Naive B cell (primary cell): ENCODE measurements at places on chromosomes 6 and 20.

DNA sequence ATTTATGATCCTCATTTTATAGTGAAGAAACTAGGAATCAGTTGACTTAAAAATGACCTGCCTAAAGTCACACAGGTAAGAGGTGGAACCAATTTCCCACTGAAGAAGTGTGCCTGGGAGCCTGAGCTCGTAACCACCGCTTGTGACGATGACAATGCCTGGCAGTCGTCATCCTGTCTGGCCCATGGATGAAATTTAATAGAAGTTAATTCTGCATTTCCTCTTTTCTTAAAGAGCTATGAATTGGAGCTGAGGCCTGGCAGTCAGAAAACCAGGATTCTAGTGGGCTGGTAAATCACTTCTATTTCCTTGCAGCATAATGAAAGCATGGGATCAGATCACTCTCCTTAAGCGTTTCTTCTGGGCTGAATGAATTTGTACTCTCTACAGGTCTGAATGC is 200.0 kb upstream of the SGK1 start:
- DNase-seq: no peak

GRCh38 chr20:57774111-57774880 is 64.5 kb upstream of the PMEPA1 start:
- DNase-seq: no peak

- DNase-seq: no peak
Measured at GRCh38 chr20:42443200-42443599, 746.5 kb downstream of the PTPRT start.

- no peak for DNase-seq
Measured at GRCh38 chr6:166584155-166584554, 2.3 kb downstream of the RAMACL start.

GRCh38 chr20:18252597-18253451 is 35.5 kb upstream of the ZNF133 start:
- no peak for DNase-seq

GRCh38 chr6:44868910-44869309 is 459.2 kb upstream of the RUNX2 start:
- DNase-seq: no peak

GRCh38 chr20:20205862-20206236 is 153.5 kb downstream of the CFAP61 start:
- DNase-seq: no peak

DNA sequence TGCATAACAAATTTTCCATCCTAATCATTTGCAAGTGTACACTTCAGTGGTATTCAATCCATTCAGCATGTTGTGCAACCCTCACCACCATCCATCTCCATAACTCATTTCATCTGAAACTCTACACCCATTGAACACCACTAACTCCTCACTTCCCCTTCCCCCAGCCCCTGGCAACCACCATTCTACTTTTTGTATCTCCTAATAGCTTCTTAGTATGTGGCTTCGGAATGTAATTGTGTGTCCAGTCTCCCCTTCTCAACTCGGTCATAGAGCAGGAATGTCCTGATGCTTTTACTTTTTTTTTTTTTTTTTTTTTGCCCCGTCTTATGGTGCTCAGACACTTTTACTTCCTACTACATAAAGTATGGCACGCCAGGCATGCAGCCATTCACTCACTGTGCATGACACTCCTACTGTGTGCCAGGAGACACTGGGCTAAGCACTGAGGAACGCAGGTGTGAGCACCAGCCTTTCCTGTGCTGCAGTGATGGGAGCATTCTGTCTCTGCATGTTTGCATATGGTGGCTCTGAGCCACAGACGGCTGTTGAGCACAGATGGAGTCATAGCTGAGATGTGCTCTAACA is 15.3 kb downstream of the HCK start:
- no peak for DNase-seq

DNA sequence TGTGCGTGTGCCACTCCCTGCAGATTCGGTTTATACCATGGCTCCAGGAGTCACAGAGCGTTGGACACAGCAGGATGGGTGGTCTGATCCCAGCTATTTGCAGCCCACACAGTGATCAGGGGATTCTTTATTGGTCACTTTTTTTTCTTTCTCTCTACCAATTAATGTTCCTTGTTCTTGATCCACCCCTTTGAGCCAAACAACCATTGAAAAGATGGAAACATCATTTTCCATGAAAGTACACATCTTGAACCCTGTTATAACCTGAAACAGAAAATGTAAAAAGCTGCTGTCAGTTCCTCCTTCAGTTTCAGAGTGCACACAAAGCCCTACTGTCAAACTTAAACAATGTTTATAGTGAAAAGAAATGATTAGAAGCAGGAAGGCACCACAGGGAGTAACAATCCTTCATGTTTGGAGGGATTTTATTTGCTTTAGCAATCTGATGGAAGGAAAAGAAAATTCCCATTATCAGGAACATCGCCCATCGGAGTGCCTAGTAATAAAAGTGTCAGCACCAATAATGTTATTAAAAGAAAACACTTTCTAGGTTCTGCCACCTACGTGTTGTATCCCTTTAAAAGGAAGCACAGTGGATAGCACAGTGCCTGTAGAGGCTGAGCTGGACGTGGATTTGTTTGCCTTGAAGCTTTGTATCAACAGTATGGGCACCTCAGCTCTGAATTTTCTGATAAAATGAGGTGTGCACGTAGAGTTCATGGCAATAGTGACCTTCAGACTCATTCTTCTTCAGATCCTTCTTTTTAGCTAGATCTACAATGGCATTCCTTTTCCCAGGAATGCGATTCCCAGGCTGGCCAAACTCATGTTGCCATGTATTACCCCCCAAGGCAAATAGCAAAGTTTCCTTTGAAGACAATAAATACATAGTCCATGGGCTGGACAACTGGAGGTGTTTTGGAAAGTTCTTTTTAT is 16.1 kb upstream of the THBD start:
- no peak for DNase-seq

DNA sequence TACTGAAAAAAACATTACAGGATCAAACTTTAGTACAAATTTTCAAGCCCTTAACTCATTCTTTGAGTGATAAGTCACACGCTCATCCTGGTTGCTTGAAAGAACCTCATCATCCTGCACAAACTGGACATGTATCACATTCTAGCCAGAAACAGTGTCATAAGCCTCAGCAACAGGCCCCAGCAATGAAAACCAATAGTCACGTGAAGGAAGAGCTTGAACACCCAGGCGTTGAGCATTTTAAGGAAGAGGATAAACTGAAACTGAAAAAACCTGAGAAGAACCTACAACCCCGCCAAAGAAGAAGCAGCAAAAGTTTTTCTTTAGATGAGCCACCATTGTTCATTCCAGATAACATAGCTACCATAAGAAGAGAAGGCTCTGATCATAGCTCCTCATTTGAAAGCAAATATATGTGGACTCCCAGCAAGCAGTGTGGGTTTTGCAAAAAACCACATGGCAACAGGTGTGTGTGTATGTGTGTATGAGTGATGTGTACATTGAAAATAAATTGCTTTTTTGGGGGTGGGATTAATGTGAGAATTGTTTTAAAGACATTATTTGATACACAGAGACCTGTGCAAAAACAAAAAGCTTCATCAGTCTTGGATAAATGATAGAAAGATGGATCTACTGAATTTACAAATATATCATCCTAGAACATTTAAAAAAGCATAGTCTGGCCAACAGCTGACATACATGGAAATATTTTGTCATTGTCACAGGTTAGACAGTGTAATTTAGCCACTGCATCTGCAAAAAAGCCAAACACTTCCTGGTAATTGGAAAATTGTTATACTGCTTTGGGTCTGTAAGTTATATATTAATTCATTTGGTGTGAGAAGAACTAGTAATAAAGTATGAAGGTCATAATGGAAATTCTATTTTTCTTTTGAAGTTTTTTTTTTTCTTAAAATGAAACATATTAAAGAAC is 50.1 kb downstream of the PHF3 start:
- peak; percentile 58 for DNase-seq

DNA sequence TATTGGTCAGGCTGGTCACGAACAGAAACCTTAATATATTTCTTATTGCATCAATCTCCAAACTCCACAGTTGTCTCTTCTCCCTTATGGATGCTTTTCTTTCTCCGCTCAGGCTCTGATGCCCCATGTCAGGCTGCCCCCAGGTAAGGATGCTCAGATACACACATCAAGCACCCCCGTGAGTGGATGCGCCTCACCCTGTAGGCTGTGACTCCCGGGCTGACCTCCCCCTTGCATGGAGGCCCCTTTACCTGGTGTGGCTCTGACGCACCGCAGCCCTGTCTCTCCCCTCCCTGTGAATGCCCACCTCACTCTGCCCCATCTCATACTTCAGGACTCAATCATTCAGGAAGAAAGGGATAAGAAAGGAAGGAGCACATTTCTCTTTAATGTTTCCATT is 19.1 kb upstream of the RANBP9 start:
- no peak for DNase-seq

DNA sequence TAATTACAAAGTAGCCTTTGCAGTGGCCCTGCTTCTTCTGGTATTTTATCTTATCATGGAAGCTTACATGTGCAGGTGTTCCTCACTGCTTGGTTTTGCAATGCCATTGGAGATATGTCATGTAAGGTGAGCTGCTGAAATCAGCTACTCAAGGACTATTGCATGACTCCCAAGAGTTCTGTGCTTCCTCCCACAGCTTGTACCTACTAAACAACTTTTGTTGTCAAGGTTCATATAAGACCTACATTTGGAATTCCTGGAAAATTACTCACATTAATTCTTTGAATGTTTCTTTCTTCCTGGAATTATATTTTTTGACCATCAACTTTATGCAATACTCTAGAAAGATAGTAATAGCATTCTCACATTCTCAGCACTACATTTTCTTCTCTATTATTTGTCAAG is 427.5 kb upstream of the HSF2 start:
- DNase-seq: no peak

DNA sequence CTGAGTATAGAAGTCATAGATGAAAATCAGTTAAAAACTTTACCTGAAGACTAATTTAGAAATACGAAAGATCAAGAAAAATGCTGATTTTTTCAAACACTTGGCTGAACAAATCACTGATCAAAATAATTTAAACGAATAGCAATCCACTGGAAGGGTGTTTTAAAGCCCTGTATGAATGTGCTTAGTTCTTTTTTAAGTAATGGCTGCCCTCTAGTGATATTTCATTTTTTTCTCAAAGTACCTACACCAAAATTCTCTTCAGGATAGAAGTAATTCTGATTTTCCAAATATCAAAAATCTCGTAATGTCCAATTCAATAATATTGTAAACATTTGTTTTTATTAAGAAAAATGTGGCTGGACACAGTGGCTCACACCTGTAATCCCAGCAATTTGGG is 32.5 kb downstream of the AKAP7 start:
- no peak for DNase-seq

- no peak for DNase-seq
Measured at GRCh38 chr20:52731093-52731492, 241.1 kb upstream of the TSHZ2 start.

GRCh38 chr20:32362901-32363364 is 4.8 kb downstream of the ASXL1 start:
- DNase-seq: no peak

- no peak for DNase-seq
Measured at GRCh38 chr6:6915813-6916547, 191.8 kb upstream of the RREB1 start.

DNA sequence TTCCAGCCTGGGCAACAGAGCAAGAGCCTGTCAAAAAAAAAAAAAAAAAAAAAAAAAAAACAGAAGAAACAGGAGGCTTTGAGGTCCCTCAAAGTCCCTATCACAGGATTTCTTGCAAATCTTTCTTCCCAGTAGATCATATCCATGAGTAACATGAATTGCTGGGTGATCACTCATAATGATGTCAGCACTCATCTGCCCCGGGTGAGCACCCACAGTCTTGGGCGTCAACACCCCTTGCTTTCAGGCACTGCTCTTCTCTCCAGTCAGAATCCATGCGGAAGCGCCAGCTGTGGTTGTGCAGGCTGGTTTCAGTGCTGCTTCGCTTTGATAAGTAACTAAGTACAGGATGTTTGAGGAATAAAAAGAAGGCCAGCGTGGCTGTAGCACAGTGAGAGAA is 40.2 kb upstream of the INSM1 start:
- DNase-seq: no peak

- no peak for DNase-seq
Measured at GRCh38 chr6:104505838-104506237, 353.9 kb downstream of the HACE1 start.

- no peak for DNase-seq
Measured at GRCh38 chr6:79269877-79270276, 35.4 kb upstream of the HMGN3 start.

GRCh38 chr6:27863962-27864905 is 48.0 kb downstream of the OR2B2 start:
- peak; percentile 12 for DNase-seq

- no peak for DNase-seq
Measured at GRCh38 chr6:168778201-168778600, 337.2 kb downstream of the SMOC2 start.

DNA sequence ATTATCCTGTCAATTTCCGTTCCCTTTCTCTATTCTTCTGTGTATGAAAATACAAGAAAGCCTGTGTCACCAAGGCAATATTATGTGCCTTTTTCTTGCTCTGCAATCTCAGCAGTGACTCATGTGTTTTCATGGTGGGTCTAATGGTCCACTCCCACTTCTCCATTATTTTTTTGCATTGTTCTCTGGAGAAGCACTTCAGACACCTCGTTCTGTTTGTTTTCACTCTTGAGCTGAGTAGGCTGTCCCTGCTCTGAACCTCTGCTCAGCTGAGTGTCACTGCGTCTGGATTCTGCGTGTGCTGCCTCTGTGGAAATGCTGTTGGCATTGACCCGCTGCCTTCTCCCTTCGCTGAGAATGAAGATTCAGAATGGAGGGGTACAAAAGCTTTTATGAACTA is 230.6 kb downstream of the TMEM242 start:
- DNase-seq: no peak

GRCh38 chr6:101429270-101429669 is 35.8 kb downstream of the GRIK2 start:
- no peak for DNase-seq

DNA sequence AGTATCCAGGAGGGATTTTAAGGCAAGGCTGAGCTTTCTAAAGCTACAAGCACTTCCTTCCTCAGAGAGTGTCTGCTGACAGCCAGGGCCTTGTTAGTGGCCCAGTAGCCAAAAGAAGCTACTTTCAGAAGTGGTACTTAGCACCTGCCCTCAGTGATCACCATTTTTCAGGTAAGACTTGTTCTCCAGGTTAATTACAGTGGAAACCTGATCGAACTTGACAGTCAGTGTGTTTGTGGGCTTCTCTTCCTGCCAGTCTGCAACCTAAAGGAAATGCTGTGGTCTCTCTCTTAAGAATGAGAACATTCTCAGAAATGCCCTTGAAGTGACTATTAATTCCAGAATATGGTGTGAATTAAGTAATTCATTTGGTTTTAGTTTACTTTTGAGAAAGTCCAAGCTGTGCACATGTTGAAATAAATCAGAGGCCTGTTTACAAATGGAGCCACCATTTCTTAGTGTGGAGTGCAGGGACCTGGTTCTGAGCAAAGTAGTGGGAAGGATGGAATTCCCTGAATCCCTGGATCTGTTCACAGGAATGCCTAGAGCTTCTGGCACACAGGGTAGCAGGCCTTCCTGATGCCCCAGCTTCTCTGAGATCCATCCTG is 185.3 kb upstream of the AGPAT4 start:
- no peak for DNase-seq

DNA sequence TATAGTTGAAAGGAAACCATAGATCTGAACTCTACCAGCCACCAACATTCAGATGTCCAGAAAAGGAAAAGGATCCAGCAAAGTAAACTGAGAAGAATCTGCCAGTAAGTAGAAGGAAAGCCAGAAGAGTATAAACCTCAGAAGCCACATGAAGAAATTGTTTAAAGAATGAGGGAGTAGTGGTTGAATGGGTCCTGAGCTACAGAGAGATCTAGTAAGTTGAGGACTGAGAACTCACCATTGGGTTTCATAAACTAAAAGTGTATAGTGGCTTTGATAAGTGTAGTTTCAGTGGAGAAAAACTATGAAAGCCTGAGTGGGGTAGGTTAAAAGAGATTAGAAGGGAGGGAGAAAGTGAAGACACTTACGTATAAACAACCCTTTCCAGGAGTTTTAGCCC is 32.0 kb upstream of the SUMO4 start:
- DNase-seq: no peak
